Stimulated activated CD8-positive, alpha-beta memory T cell treated with anti-CD3 and anti-CD28 coated beads, Interleukin-2, amount 100 ng/mL, for 1 hour (primary cell): ENCODE measurements at places on chromosomes 2 and 18.

- no peak for DNase-seq
These were observed 464.6 kb upstream of the GCFC2 start for GRCh38 chr2:76175295-76175694.

DNA sequence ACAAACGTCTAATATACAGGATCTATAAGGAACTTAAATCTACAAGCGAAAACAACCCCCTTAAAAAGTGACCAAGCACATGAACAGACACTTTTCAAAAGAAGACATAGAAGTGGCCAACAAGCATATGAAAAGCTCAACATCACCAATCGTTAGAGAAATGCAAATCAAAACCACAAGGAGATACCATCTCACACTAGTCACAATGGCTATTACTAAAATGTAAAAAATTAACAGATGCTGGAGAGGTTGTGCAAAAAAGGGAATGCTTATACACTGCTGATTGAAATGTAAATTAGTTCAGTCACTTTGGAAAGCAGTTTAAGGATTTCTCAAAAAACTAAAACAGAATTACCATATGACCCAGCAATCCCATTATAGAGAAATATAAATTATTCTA is 1148.5 kb upstream of the FAM98A start:
- no peak for DNase-seq

GRCh38 chr2:175457895-175458448 is 276.5 kb upstream of the ATP5MC3 start:
- DNase-seq: no peak

DNA sequence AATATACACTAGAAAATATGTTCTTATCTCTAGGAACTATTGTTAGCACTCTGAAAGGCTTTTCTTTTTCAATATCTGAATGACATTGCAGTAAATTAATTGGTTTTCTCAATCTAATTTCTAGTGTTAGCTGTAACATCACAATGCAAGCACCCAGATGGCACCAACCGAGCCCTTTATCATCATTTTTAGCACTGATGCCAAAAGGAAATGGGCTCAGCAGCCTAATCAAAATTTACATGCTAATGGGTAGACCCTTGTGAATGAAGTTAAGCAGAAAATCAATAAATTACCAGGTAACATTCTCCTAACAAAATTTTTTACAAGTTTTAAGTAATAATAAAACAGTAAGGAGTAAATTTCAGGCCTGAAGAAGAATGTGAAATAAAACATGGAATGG is 53.5 kb upstream of the PGAP1 start:
- no peak for DNase-seq

GRCh38 chr2:208549546-208550158 is 143.1 kb downstream of the PTH2R start:
- no peak for DNase-seq

DNA sequence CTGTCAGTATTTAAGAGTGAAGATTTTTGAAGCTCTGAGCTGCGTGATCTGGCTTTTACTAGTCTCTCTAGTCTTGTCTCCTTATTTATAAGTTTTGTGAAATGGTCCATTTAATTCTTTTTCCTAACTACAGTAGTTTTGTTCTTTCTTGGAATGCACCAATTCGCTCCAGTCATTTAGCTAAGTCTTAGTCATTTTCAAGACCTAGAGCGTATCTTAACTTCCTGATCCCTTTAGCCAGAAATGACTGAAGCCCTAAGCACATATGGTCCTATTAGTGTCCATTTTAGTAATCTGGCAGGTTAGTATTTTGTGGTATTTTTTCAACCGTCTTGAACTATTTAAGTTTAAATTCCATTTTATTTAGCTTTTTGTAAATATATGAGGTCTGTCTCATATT is 3.6 kb downstream of the BIRC6 start:
- DNase-seq: no peak

DNA sequence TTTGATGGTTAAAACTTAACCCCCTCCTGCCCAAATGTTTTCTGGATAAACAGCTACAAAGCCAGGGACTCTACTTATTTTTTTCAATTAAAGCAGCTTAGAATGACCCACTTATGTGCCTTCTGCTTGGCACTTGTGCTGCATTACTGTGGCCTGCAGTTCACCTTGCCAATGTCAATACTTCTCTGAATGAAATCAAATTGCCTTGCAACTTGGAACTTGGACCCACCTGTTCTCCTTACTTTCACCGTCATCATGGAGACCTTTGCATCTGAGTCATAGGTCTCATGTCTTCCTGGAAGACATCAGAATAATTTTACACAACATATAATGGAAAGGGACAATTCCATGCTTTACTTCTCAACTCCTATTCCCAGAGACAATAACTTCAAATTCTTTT is 92.1 kb upstream of the FHL2 start:
- DNase-seq: no peak

- DNase-seq: no peak
These were observed 46.8 kb downstream of the RHBDD1 start for GRCh38 chr2:226882606-226883005.

- DNase-seq: no peak
These were observed 542.1 kb downstream of the PID1 start for GRCh38 chr2:228728961-228729360.

- no peak for DNase-seq
These were observed 36.2 kb downstream of the PTPN18 start for GRCh38 chr2:130391872-130392670.

GRCh38 chr2:112150851-112151250 is 12.7 kb downstream of the FBLN7 start:
- DNase-seq: no peak

GRCh38 chr2:26640331-26640745 is 828 bp downstream of the CIB4 start:
- no peak for DNase-seq

DNA sequence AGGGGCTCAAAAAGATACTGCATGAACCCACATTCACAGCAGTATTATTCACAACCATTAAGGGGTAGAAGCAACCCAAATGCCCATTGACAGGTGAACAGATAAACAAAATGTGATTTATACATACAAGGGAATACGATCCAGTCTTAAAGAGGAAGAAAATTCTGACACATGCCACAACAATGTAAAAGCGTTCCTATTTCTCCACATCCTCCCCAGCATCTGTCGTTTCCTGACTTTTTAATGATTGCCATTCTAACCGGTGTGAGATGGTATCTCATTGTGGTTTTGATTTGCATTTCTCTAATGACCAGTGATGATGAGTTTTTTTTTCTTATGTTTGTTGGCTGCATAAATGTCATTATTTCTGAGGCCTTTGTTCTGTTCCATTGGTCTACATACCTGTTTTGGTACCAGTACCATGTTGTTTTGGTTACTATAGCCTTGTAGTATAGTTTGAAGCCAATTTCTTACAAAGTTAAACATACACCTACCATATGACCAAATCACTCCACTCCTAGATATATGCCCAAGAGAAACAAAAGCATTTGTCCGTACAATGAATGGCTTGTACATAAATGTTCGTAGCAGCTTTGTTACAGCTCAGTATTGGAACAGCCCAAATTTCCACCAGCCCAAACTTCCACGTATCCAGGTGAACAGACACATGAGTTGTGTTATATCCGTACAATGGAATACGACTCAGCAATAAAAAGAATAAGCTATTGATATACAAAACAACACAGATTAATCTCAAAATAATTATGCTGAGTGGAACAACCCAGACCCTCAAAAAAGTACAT is 85.1 kb downstream of the TMEM131 start:
- no peak for DNase-seq

- DNase-seq: no peak
These were observed at the start of gene ERBB4 for GRCh38 chr2:212538305-212539071. Gene ERBB4 (minus strand): TSS chr2:212538802. CDS start chr2:212538530, 272 bp downstream.

DNA sequence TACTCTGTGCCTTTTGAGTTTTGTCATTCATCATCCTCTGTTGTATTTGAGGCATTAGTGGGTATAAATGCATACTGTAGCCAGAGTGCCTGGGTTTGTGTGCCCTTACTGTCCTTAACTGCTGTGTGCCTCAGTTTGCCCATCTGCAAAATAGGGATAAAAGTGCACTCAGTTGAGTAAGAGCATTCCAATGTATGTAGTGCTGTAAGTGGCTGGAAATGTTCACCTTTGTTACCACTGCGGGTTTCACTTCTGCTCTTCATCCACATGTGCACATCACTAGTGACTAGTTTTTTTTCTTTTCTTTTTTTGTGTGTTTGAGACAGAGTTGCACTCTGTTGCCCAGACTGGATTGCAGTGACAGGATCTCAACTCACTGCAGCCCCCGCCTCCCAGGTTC is 39.9 kb downstream of the PLEKHB2 start:
- DNase-seq: no peak

DNA sequence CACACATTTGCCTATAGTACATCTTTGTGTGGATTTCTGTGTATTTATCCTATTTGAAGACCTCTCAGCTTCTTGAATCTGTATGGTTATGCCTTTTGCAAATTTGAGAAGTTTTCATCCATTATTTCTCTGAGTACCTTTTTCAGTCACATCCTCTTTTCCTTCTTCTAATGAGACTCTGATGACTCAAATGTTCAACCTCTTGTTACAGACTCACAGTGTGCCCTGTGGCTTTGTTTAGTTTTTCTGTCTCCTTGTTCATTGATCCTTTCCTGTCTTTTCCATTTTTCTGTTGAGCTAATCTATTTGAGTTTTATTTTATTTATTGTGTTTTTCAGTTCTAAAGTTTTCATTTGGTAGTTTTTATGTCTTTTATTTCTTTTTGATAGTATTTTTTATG is 87.0 kb upstream of the LRP1B start:
- DNase-seq: no peak

DNA sequence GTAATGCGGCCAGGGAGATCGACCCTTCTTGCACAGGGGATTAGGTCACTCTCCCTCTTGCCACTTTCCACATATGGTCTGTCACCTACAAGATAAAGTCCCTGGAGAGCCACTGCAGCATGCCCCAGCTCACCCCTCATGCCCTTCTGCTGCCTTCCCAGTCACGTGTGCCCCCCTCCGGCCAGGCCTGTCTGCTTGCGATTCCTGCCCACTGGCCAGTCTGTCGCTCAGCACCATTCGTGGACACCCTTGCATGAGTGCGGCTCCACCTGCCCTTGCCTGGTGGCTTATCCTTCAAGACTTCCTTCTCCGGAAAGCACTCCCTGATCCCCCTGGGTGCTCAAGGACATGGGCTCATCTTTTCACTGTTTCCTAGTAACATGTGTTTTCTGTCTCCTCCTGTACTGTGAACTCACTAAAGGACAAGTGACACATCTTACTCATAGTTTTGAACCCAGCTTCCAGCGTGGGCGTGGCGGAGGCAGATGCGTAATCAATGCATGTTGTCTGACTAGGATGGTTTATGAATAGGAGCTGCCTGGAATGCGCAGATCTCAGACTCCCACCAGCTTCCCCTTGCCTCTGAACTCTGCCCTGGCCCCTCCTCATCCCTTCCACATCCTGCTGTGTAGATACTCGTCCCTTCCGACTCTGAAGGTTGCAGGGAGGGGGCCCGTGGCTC is 7.8 kb upstream of the NT5DC4 start:
- no peak for DNase-seq

DNA sequence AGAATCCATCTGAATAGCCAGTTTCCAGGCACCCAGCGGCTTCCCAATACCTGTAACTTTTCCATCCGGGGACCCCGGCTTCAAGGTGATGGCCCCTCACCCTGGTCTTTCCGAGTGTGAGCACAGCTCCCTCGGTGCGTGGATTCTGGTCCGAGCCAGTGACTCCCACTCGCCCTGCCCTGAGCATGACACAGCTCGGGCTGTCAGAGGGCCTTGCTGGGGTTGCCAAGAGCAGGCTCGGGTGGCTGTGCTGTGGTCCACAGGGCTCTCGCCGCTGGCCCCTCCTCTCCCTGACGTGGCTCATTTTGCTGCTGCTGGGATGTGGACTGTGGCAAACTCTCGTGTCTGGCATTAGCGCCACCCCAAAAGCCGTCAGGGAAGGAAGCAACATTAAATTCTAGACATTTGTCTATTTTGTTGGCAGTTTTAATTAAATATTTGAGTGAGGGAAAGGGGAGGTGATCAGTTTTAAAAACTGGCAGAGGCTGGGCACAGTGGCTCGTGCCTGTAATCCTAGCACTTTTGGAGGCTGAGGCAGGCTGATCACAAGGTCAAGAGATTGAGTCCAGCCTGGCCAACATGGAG is 5.6 kb upstream of the ESPNL start:
- DNase-seq: no peak

- DNase-seq: no peak
These were observed 128.7 kb downstream of the NFATC1 start for GRCh38 chr18:79524181-79525078.

- no peak for DNase-seq
These were observed 13.4 kb upstream of the WIPF1 start for GRCh38 chr2:174611006-174611405.

- no peak for DNase-seq
These were observed 274.8 kb downstream of the ALPK2 start for GRCh38 chr18:58354051-58354450.

- DNase-seq: no peak
These were observed 78.5 kb downstream of the SPHKAP start for GRCh38 chr2:228102949-228103348.

- DNase-seq: no peak
These were observed 460.0 kb upstream of the MYT1L start for GRCh38 chr2:2791031-2791430.

DNA sequence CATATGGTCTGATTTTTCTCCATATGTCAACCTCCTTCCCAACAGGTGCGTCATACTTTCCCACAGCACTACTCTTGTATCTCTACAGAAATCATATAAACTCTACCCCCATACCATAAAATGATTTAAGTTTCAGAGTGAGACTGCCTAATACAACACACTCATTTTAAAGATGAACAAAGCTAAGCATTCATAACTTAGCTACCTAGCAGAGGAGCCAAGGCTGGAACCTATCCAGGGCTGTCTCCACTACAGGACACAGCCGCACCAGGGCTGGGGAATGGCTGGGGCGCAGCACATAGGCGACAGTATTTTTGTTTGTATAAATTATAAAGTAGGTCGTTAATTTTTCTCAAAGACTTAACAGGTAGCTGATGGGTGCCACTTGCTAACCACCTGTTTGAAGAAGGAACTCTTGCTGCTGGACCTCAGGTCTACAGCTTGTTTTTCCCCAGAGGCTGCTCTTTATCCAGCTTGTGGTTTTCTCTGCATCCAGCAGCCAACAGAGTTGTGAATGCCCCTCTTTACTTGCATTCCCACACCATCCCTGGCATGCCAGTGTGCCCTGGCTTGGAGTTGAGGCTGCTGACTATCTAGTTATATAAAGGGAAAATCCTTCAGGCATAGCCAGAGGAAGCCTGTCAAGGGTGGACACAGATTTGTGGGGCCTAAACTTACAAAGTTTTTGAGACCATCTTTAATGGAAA is 62.0 kb downstream of the HNRNPLL start:
- no peak for DNase-seq

DNA sequence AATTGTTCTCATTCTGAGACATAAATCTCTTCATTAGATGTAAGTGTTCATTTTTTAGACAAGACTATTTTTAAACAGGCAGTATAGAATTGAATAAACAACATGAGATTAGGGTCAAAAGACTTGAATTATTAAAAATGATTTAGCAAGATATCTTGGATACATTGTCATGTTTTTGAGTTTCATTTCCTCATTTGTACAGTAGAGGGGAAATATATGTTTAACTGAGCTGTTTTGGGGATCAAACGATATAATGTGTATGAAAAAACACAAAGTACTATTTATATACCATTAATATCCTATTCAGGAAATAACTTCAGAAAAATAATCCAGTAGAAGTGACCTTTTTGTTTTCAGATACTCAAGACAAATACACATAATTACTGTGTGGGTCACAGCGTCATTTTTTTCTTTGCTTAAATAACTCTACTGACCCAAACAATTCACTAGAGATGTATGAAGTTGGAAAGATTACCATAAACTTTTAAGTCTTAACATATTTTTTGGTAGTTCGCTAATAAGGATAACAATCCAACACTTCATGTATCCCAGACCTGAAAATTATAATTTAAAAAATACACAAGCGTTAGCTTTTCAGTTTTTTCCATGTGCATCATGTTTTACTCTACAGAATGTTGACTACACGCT is 896 bp upstream of the ASXL3 start:
- DNase-seq: no peak
